ENCODE measurements at places on chromosomes 4 and X.

GRCh38 chr4:79466621-79467020, 58.6 kb upstream of the GK2 start:
- DNase-seq, result no peak

- DNase-seq, result no peak
Observed at GRCh38 chrX:129693354-129693753, 38.6 kb upstream of the APLN start.

DNA sequence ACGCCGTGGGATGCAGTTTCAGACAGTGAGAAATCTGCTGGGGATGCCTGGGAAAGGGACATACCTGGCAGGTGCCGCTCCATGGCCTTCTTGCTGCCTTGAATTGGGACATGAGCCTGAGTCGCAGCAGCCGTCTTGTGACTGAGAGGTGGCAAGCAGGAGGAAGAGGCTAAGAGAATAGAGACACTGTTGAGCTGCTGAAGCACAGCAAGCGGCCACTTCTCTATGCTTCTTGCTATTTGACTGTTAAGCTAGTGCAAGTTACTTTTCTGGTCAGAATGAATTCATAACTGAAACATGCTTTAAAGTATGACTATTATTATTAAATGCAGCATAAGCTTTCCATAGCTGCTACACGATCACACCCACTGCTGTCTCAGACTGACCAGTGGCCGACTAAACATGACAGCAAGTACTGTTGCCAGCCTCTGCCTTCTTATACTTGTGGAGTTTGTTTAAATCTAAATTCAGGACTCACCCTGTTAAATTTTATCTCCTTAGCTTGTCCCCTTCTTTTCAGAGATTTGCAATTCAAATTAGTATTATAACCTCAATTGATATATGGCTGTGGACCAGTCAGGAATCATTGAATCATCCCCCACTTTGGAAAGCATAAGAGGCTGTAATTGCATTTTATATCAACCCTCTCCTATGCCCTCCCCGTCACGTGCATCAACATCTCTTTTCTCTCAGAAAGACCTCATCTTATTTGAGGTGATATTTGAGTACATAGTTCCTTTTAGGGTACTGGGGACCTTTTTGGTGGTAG, 24.8 kb upstream of the ACSL1 start:
- DNase-seq, result no peak

GRCh38 chr4:48153791-48154550, 19.9 kb upstream of the TXK start:
- no peak for DNase-seq

DNA sequence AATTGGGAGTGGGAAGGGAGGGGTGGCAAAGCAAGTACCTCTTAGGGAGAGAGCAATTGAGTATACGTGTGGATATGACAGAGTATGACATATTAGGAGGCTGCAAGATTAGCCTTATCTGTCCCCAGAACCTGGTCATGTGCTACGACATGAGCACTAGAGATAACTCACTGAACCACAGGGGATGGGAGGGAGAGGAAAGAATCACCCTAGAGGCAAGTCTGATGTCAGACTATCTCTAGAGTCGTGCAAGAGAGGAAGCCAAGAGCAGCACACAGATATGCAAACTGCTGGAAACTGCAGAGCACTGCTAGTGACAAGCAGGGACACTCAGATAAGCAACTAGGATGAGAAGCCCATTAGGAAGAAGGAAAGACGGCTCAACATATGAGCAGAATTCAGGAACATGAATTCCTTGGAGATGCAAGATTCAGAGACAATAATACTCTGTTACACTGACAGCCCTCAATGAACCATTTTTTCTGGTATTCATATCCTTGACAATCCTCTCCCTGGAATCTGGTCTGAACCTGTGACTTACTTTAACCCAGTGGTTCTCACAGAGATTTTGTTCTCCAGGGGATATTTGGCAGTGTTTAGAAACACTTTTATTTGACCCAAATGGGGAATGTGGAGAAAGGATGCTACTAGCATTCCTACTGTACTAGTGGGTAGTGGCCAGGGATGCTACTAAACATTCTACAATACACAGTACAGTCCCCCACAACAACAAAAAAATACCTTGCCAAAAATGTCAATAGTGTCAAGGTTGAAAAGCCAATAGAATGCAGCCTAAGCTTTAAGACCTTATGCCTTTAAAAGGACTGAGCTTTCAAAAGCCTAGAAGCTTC, 84.0 kb upstream of the BMP2K start:
- DNase-seq, result no peak

GRCh38 chr4:1669850-1670249, 14.3 kb downstream of the FAM53A start:
- DNase-seq, result no peak
